CD4-positive, alpha-beta T cell treated with Interleukin-12 subunit alpha and Interleukin-12 subunit beta, for 1 hour (primary cell): ENCODE measurements at places on chromosomes 11 and 22.

DNA sequence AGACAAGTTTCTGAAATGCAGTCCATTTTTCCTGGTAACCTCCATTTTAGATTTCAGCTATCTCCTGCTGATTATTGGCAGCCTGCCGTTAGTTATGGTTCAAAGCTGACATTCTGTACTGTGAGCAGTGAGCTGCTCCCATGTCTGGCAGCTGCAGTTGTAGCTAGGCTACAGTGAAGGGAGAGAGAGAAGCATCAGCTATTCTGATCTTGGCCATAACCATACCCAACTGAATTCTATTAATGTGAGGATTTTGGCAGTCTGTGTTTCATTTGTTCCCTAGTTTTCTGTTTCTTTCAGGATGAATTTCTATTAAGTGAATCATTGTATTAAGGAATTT lies 33.4 kb downstream of the SIK2 start:
- DNase-seq, result no peak

DNA sequence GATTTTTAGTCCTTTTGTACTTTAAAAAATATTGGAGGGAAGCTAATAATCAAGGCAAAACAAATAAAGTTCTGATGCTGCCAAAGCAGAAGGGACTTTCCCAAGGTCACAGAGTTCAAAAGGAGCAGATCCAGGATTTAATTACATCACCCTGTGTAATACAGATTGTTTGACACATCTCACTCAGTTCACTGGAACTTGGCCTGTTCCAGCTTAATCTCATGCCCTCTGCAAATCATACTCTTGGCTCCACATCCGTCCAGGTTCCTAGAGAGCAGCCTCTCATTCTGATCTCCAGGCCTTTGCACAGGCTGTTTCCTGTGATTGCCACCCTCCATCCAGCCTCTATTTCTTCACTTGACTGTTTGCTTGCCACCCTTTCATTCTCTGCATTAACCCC lies 151.7 kb downstream of the SPON1 start:
- DNase-seq, result no peak

DNA sequence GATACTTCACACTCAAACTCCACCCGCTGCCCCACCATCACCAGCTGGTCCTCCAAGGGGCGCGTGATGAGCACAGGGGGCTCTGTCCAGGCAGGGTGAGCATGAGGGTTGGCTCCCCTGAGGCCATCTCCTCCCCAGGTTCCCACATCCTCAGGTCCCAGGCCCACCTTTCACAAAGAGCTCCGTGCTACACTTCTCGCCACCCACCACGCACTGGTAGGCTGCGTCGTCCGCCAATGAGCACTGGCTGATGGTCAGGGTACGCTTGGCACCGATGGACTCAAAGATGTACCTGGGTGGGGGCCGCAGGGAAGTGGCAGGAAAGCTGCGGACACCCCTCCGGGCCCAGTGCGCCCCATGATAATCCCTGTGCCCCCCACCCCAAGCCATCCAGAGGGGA lies 9.6 kb downstream of the MYBPC3 start:
- DNase-seq, result no peak

DNA sequence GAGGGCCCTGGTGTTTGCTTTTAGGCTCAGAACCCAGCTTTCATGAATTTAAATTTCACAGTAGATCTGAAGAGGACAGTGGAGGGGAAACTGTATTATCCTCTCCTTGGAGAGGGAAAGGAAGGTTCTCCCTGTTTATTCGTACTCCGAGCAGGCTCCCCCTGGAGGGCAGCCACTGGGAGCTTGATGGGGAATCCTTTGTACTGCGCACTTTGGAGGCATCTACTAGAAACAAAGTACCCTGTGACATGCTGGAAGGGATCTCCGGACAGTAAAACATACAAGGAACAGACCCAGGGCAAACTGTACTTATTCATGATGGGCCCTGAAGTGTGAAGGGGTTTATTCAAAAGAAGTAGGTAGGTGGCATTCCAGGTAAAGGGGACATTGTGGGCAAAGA lies 27.2 kb downstream of the NAV2 start:
- DNase-seq, result no peak

- DNase-seq, result no peak
These were observed 134.1 kb downstream of the CCDC34 start for GRCh38 chr11:27228906-27229290.
